CD4-positive, alpha-beta T cell treated with Interleukin-6 at 100 ng/mL for 8 hours (primary cell): ENCODE measurements at places on chromosomes 16 and 17.

GRCh38 chr17:72360386-72360940, 239.6 kb downstream of the SOX9 start:
- no peak for DNase-seq

DNA sequence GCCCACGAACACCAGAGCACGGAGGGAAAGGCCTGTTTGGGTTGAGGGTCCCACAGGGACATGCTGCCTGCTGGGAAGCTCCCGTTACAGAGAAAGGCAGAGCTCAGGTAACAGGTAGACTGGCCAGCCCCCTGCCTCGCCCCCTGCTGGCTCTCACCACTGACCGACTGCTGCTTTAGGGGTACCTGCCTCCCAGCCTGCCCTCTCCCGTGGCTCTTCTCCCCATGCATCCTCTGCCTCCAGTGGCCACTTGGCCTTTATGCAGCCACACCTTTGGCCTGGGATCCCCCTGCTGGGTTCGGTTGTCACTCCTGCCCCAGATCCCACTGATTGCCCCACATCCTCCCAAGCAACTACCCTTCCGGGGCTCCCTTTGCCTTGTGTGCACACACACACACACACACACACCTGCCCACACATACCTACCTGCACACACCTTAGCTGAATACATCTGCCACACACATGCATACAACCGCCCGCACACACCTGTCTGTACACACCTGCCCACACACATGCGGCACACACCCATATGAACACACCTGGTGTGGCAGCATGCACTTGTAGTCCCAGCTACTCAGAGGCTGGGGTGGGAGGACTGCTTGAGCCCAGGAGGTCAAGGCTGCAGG, 7.1 kb downstream of the MCRIP1 start:
- DNase-seq, result no peak

GRCh38 chr17:17551361-17551760, 40.1 kb downstream of the PEMT start:
- no peak for DNase-seq

- no peak for DNase-seq
Observed at GRCh38 chr16:4500272-4500671, 24.1 kb downstream of the HMOX2 start.

DNA sequence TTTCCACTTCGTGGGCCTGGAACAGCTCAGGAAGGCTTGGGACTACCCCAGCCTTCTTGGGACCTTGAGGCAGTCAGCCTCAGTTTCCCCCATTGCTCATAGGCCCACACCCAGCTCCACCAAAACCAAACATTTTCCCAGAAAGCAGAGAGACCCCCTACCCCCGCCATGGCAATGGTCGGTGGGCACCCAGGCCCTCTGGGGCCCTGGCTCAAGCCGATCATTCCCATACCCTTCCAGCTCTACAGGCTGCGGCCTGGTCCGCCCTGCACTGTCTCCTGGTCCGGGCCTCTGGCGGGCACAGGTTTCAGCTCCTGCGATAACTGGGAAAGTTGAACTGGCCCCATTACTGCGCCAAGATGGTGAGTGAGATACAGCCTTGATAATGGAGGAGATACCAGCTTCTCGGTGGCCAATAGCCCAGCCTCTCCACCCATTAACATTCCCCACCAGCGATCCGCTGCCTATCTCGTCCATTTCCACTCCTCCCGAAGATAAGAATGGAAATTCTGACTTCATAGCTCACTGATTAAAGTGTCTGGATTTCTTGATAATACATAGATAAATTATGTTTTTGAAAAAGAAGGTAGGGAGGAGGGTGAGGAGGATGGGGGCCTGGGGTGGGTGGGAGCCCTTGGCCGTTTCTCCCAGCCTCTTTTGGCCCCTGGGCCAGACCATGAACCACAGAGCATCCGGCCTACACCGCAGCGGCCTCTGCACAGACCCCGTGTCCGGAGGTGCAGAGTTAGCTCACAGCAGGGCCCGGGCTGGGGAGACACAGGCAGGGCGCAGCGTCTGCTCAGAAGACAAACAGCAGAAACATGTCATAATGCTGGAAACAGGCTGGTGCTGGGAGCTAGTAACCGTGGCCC, 11.6 kb downstream of the ZFPM1 start:
- no peak for DNase-seq
